ENCODE measurements at places on chromosomes 5 and 9.

DNA sequence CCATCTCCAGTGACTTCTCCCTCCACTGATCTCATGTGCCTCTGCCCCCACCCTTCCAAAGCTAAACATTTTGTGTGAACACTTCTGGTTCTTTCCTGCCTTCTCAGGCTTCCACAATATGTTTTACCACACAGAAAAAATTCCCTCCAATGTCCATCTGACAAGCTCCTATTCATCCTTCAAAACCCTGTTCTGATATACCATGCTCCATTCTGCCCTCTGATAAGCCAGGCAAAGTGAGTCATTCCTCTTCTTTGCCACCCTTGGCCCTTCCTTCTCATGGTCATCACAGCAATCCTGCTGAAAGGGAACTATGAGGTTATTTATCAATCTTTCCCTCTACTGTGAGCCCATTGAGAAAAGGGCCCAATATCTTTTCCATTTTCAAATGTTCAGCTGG, 97.6 kb downstream of the BARX1 start:
- no peak for DNase-seq

GRCh38 chr9:87665505-87665904, 60.4 kb upstream of the CTSL start:
- DNase-seq = no peak

- no peak for DNase-seq
These were observed 362.9 kb upstream of the ZNF608 start for GRCh38 chr5:125109293-125109692.

- no peak for DNase-seq
These were observed 218.6 kb downstream of the PJA2 start for GRCh38 chr5:109191153-109191558.

- no peak for DNase-seq
These were observed 138.5 kb upstream of the S1PR3 start for GRCh38 chr9:88852794-88853193.

DNA sequence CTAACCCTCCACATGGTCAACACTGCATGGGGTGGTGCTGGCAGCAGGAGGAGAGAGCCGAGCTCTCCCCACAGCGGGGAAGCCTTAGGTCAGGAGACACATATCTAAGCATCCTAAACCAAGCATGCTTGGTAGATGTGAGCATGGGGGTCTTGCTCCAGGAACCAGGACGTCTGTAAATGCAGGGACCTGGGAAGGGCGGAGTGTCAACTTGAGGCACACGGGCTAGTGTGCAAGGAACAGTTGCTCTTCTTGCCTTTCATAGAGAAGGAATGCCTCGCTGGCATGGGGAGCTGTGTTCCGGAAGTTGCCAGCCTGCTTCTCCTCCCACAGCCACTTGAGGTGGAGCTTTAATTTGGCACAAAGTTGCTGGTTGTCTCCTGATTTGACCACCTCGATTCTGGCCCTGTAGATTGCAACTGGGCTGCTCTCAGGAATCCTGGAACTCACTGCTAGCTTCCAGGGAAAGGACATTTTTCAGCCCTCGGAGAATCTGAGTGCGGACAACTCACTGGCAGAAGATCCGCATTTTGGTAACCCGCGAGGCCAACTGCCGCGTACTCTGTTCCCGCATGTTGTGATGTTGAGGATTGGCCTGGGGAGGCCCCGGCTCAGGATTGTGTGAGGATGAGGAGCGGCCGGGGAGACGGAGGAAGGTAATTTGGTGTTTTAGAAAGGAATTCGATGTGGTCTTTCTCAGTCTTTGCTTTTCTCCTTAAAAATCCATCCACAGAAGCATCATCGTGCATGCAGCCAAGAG, 370.3 kb upstream of the IRX1 start:
- no peak for DNase-seq

DNA sequence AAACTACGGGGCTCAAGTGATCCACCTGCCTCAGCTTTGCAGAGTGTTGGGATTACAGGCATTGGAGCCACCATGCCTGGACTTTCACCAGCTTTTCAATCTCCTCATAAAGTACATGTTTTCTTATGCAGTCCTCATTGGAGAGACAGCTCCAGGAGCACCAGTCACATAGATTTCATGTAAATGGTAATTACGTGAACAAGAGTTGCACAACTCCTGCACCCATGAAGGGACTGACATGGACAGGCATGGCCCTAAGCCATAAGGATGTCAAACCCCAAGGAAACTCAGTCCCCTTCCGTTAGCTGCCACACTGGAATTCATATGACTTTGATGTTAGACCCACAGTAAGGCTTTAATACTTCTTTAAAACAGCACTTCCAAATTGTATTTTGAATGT, 7.6 kb upstream of the ADGRV1 start:
- DNase-seq = no peak

DNA sequence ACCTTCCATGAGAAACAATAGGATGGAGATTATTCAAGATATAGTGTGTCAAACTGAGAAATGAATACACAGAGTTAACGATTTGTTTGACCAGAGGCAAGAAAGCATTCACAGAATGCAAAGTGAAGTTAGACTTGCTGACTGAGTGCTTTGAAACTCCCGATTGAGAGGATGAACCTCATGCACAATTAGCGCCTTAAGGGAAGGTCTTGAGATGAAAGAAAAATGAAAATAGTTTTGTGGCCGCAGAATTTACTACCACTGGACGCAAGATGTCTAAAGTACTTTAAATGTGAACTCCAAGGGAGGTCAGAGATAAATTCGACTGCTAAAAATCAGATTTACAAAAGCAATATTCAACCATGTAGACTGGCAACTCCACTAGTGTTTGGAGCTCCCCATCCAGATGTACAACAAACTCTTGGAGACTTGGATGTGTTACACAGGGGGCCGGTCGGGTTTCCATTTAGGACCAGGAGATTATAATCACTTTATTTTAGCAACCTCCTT, 707 bp upstream of the RIMOC1 start:
- no peak for DNase-seq

Data from activated naive CD4-positive, alpha-beta T cell treated with anti-CD3 and anti-CD28 coated beads, Interleukin-2, amount 50 U/mL, for 72 hours (primary cell).